ENCODE measurements at places on chromosomes 3 and 15.

DNA sequence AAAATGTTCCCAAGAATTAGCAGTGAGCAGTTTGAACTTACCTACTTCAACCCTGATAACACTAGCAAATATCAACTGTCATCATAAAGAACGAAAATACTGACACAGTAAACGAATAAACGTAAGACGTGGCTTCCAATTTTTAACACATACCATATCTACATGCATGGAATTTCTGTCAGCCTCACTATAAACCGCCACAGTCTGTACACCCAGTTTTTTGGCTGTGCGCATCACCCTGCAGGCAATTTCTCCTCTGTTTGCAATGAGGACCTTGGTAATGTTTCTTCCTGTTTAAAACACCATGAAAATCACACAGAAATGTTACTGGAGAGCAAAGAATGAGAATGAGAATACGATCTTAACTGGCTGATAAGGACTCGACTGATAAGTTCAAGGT, 7.0 kb downstream of the MCCC1 start:
- DNase-seq, result no peak

DNA sequence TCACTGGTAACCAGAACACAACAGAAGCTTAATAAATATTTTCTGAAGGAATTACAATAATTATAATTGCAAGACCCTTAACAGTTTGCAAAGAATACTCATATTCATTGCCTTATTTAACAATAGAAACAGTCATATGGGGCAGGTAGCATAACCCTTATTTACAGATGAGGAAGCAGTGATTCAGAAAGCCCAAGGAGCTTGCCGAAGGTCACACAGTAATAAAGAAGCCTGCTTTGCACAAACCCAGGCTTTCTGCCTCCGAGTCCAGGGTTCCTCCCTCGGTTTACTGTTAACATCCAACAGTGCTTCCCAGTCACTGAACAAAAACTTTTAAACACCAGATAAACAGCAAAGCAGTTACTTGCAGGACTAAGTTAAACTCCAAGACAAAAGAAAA, 35.3 kb downstream of the SRGAP3 start:
- no peak for DNase-seq

GRCh38 chr15:77738441-77739302, 106.0 kb upstream of the LINGO1 start:
- DNase-seq, result no peak

DNA sequence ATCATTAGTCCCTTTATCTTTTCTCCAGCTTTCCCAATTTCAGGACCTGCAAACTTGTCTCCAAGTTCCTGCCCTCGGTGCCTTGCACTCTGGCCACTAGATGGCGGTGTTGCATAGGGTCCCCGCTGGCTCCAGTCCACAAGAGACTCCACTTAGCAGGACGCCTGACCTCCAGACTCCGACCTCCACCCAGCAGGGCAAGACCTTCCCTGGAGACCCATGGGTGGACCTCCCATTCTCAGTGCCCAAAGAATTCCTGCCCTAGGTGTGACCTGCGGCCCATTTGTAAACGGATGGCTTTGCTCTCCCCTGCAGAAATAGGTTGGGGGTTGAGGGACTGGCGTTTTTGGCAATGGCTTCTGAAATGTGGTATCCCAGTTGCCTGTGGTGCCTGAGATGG, 82.6 kb downstream of the LSM3 start:
- peak; percentile 71 for DNase-seq

DNA sequence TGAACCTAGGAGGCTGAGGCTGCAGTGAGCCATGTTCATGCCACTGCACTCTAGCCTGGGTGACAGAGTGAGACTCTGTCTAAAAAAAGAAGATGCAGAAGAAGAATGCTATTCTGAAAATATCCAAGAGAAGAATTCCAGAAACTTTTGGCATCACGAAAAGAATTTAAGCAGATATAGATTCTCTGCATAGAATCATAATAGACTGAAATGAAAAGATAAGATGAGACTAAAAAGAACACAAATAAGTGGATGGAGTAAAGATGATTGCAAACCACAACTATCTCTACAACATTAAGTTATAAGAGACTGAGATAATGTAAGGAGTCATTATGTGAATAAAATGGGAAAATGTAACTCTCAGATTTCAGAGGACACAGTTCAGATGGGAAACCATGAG, 140.7 kb upstream of the TMC3 start:
- DNase-seq, result no peak

- DNase-seq, result peak; percentile 95
Measured at GRCh38 chr3:31004025-31004678, 109.7 kb upstream of the GADL1 start.

GRCh38 chr3:174346141-174346540, 513.0 kb upstream of the NAALADL2 start:
- DNase-seq, result no peak

- DNase-seq, result peak; percentile 17
Measured at GRCh38 chr3:7146529-7146928, 285.6 kb downstream of the GRM7 start.

DNA sequence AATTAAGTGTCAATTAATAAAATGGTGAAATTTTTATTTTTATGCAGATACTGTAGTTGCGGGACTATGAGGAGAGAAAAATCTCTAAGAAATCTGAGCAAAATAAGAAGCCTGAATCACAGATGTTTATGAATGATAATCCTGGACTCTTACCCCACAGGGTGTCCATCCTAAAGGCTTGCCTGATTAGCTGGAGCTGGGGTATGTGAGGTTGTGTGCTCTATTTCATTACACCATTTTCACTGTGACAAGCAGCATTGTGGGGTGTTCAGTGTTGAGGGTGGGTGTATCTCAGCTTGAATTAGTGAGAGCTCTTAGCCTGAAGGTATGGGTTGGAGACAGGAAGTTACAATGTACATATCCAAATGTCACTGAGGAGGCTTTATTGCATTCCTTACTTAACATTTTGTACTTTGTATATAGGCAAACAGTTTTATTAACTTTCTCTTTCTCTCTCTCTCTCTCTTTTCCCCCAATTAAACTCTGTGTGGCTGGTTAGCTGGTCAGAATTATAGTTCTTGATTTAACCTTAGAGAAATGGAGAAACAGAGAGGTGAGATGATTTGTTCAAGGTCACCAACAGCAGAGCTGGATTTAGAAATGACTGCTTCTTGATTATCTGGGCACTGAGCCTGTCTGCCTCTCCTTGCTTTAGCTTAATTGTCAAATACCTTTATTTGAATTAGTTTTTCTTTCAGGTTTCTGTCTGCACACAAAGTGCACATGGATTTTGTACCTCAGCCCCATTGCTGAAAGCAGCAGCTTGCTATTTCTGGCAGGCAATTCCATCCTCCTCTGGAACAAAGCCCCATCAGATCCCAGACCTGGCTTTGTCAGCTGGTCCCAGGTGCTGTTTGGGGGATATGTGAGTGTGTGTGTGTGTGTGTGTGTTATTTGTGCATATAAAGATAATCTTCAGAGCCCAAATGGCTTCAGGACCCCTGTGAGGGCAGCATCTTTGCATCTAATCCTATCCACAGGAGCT, 35.8 kb downstream of the GJD2 start:
- DNase-seq, result no peak

DNA sequence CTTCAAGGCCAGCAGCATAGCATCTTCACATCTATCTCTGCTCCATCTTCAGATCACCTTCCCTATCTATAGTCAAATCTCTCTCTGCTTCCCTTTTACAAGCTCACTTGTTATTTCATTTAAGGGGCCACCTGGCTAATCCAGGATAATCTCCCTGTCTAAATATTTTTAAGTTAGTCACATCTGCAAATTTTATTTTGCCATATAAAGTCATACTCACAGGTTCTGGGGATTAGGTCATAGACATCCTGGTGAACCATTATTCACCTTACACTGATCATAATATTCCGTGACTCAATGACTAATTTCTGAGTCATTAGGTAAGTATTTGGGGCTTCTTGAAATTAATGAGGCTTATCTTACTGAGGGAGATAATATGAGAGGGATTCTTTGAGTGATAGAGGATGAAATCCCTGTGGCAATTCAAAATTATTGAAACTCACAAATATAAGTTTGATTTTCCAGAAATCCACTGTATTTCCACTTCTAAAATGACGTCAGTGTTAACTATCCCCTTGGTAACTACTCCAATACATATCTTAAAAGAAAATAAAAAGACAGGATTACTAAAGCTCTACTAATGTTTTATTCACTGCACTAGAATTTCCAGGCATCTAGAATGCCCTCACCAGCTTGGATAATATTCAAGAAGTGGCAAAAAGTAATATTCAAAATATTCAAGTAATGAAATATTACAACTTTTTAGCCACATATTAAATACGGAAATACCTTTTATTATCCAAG, 93.7 kb upstream of the RBMS3 start:
- DNase-seq, result peak; percentile 98

DNA sequence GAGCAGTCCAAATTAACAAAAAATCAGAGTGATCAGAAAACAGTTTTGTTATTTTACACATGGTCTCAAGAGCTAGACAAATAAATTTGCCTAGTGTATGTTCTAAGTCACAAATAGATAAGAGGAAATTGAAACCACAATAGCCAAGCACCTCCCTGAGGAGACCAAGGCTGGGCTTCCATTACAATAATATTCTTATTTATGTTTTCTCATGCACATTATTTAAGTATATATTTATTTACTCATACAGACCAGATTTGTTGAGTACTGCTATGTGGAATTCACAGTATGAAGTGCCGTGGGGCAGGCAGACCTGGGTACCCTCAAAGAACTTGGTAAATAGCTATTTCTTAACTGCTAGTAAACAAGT, 242.3 kb upstream of the ICE2 start:
- DNase-seq, result no peak

DNA sequence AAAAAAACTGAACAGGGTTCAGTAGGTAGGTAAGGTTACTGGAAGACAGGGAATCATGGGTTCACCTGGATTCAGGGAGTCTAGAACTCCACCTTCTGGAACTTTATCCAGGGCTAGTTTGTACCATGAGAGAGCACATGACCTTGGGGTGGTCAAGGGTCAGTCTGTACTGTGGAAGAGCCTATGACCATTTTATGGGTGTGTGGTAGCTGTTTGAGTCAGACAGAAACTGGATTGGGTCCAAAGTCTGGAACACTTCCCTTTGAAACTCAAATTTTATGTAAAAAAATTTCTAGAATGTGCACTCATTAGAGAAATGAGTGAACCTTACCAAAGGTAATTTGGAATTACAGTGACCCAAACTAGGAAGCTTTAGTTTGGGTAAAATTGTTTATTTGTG, 486.0 kb upstream of the AGTR1 start:
- DNase-seq, result peak; percentile 61

GRCh38 chr3:67699882-67700281, 45.5 kb upstream of the SUCLG2 start:
- DNase-seq, result peak; percentile 28

DNA sequence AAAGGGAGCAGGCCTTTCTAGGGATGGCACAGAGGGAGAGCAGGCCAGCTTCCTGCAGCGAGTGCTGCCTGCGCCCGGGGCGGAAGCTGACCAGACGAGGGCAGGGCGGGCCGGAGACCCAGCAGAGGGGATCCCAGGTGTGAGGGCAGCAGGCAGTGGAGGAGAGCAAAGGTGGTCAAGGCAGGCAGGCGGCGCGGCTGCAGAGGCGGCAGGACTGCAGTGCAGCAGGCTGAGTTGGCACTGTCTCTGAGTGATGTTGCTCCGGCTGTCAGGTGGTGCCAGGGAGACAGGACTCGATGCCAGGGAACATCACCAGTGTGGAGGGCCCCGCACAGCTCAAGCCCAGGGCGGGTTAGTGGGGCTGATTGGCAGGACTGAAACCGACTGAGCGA, 22.3 kb upstream of the PLXNA1 start:
- DNase-seq, result no peak

DNA sequence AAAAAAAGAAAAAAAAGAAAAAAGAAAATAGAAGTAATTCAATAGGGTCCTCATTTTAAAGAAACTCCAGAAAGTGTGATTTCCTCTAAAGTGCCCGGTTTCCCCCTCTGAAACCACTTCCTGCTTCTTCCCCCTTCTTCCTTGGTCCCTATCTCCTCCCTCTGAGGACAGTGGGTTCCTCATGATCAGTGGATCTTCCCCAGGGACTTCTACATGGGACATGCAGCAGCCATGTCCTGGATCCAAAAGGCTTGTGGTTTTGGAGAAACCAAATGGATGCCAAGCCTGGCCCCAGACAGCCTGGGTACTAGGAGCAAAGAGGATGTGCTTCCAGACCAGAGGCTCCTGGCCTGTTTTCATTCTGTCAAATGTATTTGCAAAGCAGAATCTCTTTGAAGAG, 26.6 kb upstream of the SMAD6 start:
- DNase-seq, result no peak

DNA sequence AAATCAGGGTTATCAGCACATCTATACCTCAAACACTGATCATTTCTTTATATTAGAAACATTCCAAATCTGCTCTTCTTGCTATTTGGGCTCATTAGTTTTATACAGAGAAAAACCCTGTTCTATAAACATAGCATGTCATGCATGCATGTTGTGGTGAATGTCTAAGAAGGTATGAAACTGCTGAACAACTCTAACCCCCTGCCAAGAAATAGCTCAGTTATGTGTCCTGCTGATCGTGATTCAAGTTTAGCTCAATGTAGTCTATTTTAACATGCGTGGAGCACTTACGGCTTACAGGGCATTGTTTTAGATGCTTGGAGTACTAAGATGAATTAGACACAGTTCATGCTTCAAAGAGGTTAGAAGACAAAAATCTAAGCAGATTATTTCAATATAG, 35.8 kb downstream of the MYH15 start:
- DNase-seq, result no peak

GRCh38 chr3:184258926-184259325, 2.4 kb downstream of the CAMK2N2 start:
- no peak for DNase-seq
